Cardiac septum (tissue), 1 donor: ENCODE measurements at places on chromosomes 6 and 20. TPM values are rescaled to one million over a fixed set of nuclear protein-coding genes. Genes with fewer than 3 reads are reported as not detected.

PIGU gene
- total RNA-seq = 11.0 TPM

- DNase-seq = no peak
These were observed 252.7 kb upstream of the POU3F2 start for GRCh38 chr6:98581705-98582104.

NKAPL gene
- 6.6 TPM for total RNA-seq

HS3ST5 gene
- 0.11 TPM for total RNA-seq

GRCh38 chr6:77231438-77232305 lies 231.6 kb downstream of the HTR1B start:
- DNase-seq = no peak

SRSF12 gene
- 0.40 TPM for total RNA-seq
